ENCODE measurements at places on chromosomes 1 and 21.

DNA sequence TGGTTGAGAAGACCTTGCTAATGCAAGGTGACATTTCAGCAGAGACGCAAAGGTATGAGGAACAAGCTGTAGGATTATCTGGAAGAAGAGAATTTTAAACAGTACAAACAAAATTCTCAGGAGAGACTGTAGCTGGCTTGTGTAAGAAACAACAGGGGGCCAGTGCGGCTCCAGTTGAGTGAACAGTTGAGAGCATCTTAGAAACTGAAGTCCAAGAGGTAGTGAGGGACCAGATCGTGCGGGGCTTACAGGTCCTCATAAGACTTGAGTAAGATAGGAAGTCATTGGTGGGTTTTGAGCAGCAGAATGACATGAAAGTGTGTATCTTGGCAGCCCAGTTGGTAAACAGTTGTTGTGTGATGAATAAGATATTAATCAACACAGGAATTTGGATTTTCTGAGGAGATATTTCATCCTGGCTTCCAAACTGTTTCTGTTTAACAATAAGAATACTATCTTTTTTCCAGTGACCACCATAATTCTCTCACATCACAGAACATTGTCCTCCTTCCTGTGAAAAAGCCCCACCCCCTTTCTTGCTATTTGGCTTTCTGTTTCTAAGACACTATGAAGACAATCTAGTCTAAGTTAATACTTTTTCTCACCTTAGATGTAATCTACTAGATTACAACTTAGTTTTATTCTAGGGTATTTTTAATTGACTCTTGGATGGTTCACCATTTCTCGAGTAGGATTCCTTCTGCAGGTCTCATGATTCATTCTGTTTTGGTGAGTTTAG, 62.4 kb downstream of the SASS6 start:
- no peak for DNase-seq

DNA sequence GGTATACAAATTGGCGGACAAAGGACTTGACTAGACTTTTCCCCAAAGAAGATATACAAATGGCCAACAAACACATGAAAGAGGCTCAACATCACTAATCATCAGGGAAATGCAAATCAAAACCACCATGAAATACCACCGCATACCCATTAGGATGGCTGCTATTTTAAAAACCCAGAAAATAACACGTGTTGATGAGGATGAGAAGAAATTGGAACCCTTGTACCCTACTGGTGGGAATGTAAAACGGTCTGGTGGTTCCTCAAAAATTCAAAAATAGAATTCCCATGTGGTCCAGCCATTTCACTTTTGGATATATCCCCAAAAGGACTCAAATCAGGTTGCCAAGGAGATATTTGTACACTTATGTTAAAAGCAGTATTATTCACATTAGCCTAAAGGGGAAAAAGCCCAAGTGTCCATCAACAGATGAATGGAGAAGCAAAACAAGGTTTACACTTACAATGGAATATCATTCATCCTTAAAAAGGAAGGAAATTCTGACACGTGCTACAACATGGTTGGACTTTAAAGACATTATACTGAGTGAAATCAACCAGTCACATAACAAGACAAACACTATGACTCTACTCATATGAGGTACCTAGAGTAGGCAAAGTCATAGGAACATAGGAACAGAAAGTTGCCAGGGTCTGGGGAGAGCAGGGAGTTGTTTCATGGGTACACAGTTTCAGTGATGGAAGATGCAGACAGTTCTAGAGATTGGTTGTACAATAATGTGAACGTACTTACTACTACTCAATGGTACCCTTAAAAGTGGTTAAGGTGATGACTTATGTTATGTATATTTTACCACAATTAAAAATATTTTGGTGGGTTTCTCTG, 17.0 kb downstream of the CD34 start:
- no peak for DNase-seq

DNA sequence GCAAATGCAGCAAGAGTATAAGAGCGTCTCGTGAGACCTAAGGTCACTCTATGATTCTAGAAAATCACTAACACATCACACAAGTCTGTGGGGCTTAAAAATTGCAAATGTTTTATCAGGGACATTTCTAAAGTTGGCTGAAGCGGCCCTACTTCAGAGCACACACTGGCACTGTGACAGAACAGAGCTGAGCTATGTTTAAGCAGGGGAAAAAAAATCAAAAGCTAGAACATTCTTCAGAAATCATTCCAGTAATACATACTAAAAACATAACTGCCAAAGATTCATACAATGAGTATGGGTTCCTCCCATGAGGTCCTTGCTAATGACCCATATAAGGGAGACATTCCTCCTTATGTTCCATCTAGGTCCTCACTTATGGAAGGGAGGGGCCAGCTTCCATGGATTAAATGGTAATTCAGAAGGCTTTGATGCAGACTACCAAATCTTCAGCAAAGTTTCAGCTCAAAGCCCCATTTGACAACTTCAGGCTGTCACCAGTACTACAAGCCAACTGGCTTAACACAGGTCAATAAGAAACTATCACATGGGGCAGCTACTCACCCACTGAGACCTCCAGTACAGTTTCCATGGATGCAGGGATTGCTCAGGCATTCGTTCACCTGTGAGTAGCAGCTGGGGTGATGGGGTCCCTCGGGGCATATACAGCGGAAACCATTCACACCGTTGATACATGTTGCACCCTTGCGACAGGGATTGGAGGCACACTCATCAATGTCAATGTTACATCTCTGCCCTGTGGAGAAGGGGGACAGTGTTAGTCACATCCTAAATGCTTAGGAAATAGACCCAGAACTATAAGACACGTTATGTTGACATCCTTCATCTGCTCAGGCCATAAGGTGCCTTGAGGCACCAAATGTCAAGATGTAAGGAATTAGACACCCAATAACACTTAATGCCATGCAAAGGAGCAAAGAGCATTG, 58.4 kb upstream of the ADAM30 start:
- DNase-seq, result peak; percentile 19

- DNase-seq, result no peak
These were observed 199.4 kb upstream of the NRIP1 start for GRCh38 chr21:15264084-15264665.

DNA sequence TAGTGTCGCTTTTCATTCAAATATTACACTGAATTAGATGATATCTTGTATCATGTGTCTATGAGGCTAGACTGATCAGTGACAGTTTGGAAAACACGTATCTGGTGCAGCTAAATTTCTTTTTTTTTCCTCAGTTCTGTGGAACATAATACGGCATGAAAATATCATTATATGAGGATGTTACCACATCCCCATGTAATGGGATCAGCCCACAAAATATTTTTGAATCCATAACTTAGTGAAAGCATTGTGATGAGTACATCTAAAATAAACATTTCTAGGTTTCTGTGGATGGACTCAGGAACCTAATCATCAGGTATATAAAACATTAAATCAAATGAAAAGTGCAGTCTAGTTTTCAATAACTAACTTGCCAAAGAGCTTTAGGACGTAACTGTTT, 356.3 kb downstream of the USP25 start:
- DNase-seq, result no peak

DNA sequence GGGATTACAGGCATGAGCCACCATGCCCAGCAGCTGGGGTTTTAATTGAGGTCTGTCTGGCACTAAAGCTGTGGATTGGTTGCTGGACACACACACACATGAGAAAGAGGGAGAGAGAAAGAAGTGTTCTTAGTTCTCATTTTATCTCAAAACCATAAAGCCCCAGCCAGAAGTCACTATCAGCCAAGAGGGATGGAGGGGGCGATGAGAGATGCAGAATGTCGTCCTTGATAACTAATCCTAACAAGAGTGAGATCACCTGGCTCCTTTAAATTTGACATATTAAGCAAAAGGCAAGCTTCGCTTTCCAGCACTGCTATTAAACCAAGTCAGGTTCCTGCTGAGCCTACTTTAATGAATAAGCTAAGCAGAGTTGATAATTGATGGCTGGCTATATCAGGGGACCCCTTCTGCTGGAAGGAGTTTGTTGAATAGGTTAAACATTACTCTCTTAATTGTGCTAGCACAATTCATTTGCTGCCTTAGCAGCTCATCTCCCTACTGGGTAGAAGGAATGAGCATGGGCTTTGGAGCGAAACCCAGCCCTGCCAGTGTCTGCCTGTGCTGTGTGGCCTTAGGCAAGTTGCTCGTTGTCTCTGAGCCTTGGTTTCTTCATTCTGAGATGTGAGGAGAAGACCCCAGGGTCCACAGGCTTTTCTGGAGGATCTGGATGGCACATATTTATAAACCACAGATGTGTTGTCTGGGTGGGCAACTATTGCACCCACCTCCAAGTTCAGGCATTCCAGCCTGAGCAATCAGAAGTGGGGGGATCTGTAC, 50.8 kb downstream of the ALPL start:
- DNase-seq, result no peak

- DNase-seq, result no peak
These were observed 505.4 kb upstream of the ZP4 start for GRCh38 chr1:238396140-238396539.

DNA sequence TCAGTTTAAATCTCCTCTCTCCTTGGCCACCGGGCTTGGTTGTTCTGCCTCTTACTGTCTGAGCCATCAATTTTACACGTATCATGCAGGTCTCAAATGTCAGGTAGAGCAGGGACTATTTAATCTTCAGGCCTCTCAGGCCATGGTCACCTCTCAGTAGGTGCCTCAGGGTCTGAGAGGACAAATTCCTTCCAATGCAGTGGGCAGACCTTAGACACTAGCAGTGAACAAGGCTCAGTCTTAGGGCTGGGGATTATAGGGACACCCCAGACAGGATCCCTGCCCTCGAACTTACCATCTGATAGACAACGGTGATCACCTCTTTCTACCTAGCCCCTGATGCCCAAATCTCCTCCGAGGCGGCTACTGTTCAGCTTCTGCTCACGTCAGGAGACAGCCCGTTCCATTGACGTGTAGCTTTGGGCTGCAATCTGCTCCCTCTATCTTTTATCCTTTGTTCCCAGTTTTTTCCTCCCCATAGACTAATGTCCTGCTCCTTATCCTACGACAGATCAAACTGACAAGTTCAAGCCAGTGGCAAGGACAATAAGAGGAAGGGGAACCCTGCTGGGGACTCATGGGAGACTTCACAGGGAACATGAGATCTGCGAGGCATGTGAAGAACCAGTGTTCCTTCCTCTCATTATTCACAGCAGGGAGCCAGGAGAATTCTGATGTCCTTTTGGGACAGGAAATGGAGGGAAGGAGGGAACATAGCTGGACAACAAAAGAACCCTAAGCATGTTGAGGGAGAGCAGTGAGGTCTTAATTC, 1.4 kb upstream of the MYOG start:
- DNase-seq, result no peak

- peak; percentile 68 for DNase-seq
These were observed 105.9 kb upstream of the HNRNPU start for GRCh38 chr1:244970236-244970743.

DNA sequence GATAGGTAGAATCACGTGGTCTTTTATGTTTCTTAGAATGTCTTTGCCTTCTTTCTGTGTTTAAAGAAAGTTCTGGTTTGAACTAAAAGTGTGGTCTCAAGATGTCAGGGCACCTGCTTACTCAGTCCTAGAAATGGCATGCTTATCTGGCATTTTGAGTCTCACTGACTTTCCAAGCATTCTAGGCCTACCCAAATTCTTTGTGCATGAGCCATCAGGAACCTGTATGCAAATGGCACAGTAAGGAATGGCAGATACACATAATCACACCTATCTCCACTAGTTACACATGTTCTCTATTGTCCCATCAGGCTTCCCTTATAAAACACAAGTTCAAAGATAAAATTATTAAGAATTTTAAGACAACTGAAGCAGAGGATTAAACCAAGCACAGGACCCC, 29.5 kb upstream of the CLCA4 start:
- no peak for DNase-seq

- DNase-seq, result no peak
These were observed at the start of gene RAB13 for GRCh38 chr1:153985941-153986761. Gene RAB13 (minus strand): TSS chr1:153986339. CDS start chr1:153986236, 103 bp downstream.

DNA sequence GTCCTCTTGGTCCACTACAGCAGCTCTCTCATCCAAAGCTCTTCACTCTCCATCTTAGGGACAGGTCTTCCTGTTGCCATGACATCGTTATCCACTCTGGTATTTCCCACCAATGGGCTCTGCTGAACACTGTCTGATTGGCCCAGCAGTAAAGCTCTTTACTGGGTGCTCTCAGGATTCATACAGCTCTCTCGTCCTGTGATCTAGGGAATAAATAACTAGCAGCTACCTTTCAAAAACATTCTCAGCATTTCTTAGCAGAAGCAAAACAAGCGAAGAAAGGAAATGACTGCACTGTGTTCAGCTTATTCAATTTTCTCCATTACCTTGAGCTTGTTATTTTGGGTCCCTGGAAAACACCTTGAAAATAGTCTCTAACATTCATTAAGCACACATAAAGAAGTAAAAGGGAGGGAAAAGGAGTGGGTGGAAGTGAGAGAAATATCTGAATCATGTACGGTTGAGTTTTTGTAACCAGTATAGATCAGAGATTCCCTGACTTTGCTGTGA, 163.4 kb upstream of the SGIP1 start:
- peak; percentile 46 for DNase-seq

- peak; percentile 1 for DNase-seq
These were observed 36.6 kb downstream of the GJA5 start for GRCh38 chr1:147723691-147724323.

DNA sequence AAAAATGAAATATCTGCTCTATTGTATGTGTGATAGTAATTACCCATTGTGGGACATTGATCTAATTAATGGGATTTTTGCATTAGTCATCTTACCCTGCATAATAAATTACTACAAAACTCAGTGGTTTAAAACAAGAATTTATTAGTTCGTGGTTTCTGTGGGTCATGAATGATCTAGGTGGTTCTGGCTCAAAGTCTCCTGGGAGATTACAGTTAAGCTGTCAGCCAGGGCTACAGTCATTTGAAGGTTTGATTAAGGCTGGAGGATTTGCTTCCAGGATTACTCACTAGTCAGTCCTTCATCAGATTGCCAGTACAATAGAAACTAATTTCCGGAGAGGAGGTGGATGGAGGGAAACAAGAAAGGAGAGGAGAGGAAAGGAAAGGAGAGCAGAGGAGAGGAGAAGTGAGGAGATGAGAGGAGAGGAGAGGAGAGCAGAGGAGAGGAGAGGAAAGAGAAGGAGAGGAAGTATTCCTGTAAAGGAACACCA, 60.4 kb upstream of the TNFSF4 start:
- DNase-seq, result no peak

GRCh38 chr1:115782571-115783281, 14.2 kb upstream of the CASQ2 start:
- no peak for DNase-seq

DNA sequence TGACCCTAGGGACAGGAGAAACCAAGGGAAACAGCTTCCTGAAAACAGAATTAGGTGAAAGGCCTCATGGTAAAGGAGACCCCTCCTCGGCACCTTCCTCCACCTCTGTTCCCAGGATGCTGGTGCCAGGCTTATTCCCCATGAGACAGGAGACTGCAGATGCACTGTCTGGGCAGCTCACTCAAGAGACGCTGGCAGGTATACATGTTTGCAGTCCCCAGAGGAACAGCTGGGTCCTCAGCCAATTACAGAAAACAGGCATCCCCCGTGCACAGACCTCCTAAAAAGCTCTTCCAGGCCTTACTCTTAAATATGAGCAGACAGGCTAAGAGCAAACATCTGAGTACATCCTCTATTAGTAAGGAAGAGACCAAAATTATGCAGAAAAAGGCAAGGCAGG, 6.5 kb downstream of the CCSAP start:
- no peak for DNase-seq
